ENCODE measurements at places on chromosomes 6 and 20.

- DNase-seq = no peak
Measured at GRCh38 chr20:25277051-25277801, 29.3 kb downstream of the PYGB start.

- no peak for DNase-seq
Measured at GRCh38 chr6:53828215-53828614, 33.4 kb downstream of the LRRC1 start.

DNA sequence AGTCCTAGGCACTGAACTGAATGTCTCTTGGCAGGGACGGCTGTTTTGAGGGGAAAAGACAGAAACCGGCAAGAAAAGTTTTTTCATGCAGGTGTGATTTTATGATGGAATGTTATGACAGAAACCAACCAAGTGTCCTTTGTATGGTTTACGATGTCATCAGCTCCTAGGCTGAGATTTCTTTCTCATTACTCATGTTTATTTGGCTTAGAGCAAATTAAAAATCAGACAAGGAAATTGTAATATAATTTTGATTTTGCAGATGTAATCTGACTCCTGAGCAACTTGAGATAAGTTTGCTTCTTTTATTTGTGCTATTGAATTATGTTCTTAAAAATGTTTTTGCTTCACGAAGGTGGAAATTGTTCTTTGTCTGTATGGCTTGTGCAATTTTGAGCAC lies 58.8 kb upstream of the MAP3K7 start:
- DNase-seq = no peak

GRCh38 chr6:148701375-148701774 lies 45.5 kb upstream of the UST start:
- DNase-seq = no peak

DNA sequence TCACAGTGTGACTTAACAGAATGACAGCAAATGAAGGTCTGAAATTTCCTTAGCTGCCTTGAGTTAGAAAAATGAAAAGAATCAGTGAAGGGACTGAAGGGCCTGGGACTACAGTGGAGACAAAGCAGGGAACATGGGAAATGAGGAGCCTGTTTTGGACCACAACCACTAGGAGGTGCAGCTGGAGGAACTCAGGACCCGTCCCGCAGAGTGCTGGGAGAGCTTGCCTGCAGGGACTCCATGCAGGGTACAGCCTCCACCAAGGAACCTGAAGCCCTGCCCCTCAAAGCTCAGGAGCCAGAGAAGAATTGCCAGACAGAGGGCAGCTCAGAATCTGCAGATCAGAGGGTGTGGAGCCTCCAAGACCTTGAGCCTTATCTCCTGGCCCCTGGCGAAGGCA lies 50.7 kb downstream of the LRFN2 start:
- DNase-seq = no peak

- no peak for DNase-seq
Measured at GRCh38 chr20:34143951-34144350, 31.9 kb upstream of the EIF2S2 start.

DNA sequence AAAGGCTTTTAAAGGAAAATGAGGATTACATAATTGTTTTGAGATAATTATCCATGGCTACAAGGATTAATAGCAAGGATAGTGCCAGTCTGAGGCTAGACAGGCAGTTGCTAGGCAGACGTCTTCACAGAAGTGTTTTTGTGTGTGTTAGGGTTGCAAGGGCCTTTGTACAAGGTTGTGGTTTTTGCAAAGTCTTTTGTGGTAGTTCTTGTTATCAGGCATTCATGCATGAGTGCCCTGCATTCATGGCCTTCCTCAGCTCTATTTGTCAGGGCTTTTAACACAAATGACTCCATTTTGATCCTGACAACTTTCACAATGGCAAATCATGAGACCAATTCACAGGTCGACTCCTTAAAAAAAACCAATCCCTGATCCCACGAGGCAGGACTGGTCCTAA lies 68.1 kb upstream of the TXNDC5 start:
- no peak for DNase-seq

DNA sequence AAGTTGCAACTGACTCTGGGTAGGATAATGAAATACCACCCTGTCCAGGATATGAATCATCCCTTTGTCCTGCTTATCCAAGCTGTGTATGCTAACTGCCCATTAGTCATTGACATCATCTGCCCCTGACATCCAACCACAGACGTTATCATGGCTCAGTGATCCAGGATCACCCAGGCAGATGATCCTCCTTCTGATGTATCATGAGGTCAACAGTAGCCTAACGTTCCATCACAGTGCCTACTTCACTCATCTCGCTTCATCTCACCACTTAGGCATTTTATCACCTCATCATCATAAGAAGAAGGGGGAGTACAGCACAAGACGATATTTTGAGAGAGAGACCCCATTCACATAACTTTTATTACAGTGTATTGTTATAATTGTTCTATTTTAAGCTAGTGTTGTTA lies 13.4 kb upstream of the BTN3A2 start:
- DNase-seq = no peak

GRCh38 chr6:16063580-16063979 lies 65.3 kb upstream of the MYLIP start:
- DNase-seq = no peak

GRCh38 chr20:3865887-3866407 lies 19.3 kb downstream of the MAVS start:
- no peak for DNase-seq

- no peak for DNase-seq
Measured at GRCh38 chr6:11604836-11605506, 67.4 kb downstream of the TMEM170B start.

- DNase-seq = no peak
Measured at GRCh38 chr6:15672291-15672690, 9.5 kb upstream of the DTNBP1 start.

- no peak for DNase-seq
Measured at GRCh38 chr6:39758905-39759605, 33.1 kb upstream of the DAAM2 start.

DNA sequence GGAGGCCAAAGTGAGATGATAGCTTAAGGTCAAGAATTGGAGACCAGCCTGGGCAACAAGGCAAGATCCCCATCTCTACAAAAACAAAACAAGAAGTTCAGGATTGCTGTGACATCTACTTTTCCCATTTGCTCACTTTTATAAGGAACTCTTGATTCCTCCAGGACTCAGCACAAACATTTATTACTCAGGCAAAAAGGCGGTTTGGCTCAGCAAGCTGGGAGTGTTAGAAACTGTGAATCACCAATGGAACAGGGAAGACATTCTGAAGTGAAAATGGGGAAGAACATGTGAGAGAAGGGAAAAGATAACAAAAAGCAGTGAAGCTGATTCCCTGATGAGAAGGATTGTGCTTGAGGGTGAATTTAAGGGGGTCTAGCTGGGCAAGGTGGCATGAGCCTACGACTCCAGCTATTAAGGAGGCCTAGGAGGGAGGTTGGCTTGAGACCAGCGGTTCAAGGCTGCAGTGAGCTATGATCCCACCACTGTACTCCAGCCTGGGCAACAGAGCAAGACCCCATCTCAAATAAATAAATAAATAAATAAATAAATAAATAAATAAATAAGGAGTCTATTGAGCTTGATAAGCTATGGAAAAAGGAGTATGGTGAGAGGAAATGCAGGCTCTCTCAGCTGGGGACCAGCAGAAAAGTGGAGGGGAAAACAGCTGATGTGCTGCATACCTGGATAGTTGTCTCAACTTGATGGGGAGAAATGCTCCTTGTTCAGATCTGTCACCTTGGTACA lies 65.4 kb upstream of the HDDC2 start:
- no peak for DNase-seq

- no peak for DNase-seq
Measured at GRCh38 chr6:11486959-11487358, 50.6 kb upstream of the TMEM170B start.

DNA sequence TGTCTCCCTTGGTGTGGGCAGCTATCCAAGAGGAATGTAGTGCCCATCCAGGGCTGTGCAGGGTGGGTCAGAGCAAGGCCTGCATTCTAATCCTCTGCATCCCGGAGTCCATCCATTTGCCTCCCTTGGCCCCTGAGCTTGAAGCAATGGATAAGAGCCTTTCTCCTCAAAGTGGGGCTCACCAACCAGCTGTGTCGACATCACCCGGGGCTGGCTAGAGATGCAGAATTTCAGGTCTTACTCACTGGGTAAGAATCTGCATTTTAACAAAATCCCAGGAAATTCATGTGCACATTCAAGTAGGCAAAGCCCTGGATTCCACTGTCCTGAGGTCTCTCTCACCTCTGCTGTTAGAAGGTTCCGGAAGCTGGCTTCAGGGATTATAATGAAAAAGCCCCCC lies 95.3 kb downstream of the MDGA1 start:
- no peak for DNase-seq

DNA sequence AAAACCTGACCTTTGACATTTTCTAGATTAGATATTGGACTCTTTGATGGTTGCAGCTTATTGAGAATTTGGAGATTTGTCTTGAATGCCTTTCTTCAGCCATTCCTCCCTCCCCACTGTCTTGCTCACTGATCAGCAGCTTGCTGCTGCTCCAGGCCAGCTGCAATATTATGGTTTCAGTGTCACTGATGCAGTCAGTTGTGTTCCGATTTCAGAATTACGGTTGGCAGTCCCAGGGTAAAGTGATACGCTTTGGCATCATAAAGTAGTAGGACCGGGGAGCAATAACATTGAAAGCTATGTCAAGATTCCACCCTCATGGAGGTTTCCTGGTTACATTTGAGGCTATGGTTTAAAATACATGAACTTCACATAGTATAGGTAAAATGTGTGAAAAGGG lies 152.6 kb downstream of the BCKDHB start:
- DNase-seq = no peak

GRCh38 chr6:140636908-140637402 lies 1262.5 kb upstream of the CITED2 start:
- DNase-seq = no peak

- DNase-seq = no peak
Measured at GRCh38 chr6:22147921-22148776, 148.7 kb downstream of the PRL start.

DNA sequence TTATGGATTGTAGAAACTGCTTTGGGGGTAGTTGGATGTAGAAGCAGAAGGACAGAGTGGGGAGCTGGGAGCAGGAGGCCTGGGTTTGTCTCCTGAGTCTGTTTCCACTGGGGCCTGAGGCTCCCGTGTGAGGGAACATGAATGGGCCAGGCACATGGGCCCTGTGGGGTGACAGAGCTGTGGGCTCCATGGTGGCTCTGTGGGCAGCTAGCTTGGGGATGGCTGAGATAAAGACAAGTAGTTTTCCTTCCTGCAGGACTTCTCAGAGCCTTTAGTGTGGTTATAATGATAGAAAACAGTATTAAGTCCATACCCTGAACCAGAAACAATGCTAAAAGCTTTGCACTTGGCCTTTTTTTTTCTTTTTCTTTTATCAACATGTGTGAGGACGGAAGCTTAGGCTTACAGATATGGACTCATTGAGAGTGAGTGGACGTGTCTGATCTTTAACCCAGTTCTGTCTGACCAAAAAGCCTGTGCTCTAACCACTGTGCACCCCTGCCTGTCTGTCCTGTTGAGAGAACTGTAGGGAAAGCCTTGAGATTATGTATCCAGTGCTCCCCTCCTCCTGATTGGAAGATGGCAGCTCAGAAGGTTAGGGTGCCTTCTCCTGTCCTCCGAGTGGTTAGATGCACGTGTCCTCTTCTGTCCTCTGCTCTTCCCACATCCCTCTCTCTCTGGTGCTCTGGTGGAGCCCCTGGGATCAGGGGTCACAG lies 98.3 kb downstream of the CDH26 start:
- no peak for DNase-seq

DNA sequence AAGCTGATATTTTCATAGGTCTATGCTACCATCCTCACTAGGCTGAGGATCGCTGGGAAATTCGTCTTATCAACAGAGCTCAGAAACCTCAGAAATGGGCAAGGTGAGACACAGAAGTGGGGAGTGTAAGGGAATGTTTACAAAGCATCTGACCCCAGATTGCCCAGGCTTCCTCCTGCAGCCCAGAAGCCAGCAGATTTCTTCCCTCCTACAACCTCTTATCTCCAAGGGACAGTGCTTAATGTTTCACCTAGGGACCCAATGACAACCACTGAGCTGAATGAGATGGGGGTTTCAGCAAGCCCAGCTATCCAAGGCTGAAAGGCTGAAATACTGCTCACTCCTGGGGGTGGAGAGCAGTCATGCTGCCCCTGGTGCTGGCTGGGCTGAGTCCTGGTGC lies 52.4 kb upstream of the TBC1D7 start:
- DNase-seq = no peak

GRCh38 chr20:37976887-37977286 lies 56.4 kb downstream of the TTI1 start:
- no peak for DNase-seq

Measured in SIG-M5 (cell line).